ENCODE measurements at places on chromosomes 3 and 15. TPM values are rescaled to one million over a fixed set of nuclear protein-coding genes. Genes with fewer than 3 reads are reported as not detected.

- H3K36me3 ChIP-seq: no peaks in the 10 kb centered on the region
- no peak overlapping the region for H3K4me3 ChIP-seq
- no peak for DNase-seq
- peaks cover 10% of the 10 kb centered on the region for H3K4me1 ChIP-seq
- peaks cover 2% of the 10 kb centered on the region for H3K27me3 ChIP-seq
Observed at GRCh38 chr3:181724192-181724965, 12.7 kb downstream of the SOX2 start.

- peaks cover 2% of the 10 kb centered on the region for H3K4me1 ChIP-seq
- no peak for DNase-seq
- peaks cover 78% of the 10 kb centered on the region for H3K36me3 ChIP-seq
- H3K27me3 ChIP-seq: no peaks in the 10 kb centered on the region
Observed at GRCh38 chr3:50622881-50623280, 5.9 kb downstream of the MAPKAPK3 start.

DNA sequence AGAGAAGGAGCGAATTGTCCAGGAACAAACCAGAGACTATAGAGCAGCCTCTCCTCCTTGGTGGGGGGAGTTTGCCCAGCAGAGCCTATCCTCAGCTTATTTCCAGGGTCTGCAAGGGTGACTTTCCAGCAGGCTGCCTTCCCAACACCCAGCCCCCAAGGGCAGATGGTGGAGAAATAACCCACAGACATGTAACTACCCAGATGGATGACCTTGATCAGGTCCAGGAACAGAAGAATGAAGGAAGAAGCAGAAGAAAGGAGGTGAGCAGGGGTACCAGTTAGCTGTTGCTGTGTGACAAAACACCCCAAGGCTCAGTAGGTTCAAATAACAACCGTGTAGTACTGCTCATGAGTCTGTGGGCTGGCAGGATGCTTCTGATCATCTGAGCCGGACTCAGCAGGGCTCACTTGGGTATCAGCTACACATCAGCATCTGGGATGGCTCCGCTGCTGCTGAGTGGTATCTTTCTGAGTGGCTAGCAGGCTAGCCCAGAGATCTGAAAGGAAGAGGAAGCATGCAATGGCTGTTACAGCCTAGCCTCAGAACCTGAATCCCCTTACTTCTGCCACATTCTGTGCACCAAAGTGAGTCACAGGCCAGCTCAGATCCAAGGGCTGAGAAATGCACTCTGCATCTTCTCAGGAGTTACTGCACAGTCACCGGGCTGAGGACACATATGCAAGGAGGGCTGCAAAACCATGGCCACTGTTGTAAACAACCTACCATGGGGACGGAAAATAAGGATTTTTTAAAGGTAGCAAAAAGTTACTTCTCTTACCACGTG is 22.2 kb upstream of the TXNRD3 start:
- no peaks in the 10 kb centered on the region for H3K36me3 ChIP-seq
- no peak overlapping the region for H3K27ac ChIP-seq
- no peak for DNase-seq
- no peak overlapping the region for H3K4me3 ChIP-seq
- peaks cover 2% of the 10 kb centered on the region for H3K27me3 ChIP-seq

DNA sequence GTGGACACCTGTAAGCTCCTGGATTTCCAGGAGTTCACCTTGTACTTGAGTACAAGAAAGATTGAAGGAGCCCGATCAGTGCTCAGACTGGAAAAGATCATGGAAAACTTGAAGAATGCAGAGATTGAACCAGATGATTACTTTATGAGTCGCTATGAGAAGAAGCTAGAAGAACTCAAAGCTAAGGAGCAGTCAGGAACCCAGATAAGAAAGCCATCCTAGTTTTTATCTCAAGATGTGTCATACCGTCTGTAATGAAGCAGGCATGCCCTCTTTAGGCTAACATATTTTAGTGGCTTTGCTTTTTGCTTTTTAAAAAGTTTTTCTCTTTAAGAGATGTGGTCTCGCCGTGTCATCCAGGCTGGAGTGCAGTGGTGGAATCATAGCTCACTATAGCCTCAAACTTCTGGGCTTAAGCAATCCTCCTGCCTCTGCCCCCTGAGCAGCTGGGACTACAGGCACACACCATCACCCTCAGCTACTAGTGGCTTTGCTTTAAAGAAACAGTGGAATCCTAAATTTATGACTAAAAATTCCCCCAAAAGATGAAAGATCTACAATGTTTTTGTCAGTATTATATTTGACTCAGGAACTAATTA is 28.1 kb downstream of the EXOG start:
- no peaks in the 10 kb centered on the region for H3K4me1 ChIP-seq
- H3K36me3 ChIP-seq: peaks cover 4% of the 10 kb centered on the region
- no peak for DNase-seq
- no peak overlapping the region for H3K4me3 ChIP-seq
- H3K27ac ChIP-seq: no peak overlapping the region
- no peaks in the 10 kb centered on the region for H3K27me3 ChIP-seq

DNA sequence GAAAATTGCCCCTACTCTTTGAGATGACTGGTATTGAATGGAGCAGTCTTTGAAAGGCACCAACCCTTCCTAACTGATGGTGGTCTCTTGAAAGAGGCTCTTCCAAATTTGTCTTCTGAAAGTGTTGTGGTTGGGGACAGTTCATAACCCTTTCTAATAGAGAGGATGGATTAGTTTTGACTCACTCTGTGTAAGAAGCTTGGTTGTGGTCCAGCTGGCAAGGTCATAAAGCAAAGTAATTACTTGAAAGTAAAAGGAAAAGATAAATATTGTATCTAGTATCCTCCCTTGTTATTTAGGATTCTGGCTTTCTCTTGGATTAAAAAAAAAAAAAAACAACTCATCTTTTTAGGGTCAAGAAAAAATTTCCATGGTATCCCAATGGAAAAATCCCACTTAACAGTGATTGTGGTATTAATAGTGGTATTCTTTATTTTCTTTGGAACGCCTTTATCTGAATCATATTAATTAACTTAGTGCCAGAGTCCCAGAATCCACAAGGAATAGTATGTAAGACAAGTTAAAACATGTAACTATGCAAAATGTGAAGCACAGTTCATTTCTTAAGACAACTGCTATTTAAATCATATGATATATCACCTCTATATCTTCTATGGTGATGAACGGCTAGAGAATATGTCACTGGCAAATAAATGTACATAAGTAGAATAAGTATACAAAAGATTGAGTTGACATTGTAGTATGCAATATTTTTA is 469.3 kb upstream of the CDIN1 start:
- no peak overlapping the region for H3K27ac ChIP-seq
- H3K27me3 ChIP-seq: no peaks in the 10 kb centered on the region
- no peak overlapping the region for H3K4me3 ChIP-seq

DNA sequence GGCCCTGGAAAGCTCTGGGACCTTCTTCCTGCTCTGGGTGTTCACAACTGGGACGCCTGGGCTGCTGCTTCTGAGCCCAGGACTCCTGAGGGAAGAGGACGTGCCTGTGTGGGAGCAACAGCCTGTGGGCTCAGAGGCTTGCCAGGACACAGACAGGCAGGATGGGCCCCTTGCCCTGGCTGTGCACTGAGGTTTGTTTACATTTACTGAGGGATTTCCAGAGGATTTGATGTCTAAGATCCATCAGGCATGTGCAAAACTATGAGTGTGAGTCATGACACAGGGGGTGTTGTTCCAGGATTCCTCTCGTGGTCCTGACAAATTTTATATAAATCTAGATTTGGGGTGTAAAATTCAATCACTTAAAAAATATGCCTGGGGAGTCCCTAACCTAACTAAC is 10.6 kb downstream of the CCR9 start:
- no peaks in the 10 kb centered on the region for H3K27me3 ChIP-seq
- no peak for DNase-seq
- H3K4me1 ChIP-seq: peaks cover 3% of the 10 kb centered on the region
- H3K4me3 ChIP-seq: no peak overlapping the region

DNA sequence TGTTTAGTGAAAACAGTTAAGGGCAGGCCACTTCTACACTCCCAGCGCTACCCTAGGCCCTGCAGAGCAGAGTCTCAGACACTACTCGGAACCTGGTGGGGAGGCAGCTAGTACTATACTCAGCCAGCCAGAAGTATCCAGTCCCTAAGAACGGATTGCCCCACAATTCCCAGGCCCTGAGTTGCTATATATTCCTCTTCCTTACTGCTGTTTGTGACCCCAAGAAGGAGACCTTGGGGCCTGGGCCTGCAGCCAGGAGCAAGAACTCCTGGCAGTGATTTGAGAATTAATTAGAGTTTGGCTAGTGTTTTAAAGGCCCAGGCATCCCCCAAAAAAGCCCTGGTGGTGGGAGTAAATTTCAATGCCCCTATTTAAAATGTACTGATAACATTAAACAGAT is 87.7 kb downstream of the RBPMS2 start:
- H3K4me1 ChIP-seq: no peaks in the 10 kb centered on the region
- H3K4me3 ChIP-seq: no peak overlapping the region
- no peaks in the 10 kb centered on the region for H3K27me3 ChIP-seq

DNA sequence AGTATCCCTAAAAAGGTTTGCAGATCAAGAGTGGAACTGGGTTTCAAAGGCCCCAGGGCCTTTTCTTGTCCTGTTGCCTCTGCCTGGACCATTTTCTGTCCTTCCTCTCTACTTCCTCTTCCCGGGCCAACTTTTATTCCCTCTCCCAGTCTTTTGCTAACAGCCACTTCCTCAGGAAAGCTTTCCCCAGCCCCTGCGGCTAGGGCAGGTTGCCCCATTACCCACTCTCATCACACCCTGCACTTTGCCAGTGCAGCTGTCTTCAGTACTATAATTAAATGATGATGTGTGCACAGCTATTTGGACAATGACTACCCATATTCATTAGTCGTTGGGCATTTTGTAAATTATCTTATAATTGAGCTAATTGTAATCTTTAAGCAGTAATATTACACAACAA is 150.5 kb upstream of the THBS1 start:
- no peak overlapping the region for H3K4me3 ChIP-seq
- H3K27me3 ChIP-seq: no peaks in the 10 kb centered on the region
- peaks cover 8% of the 10 kb centered on the region for H3K4me1 ChIP-seq
- no peaks in the 10 kb centered on the region for H3K36me3 ChIP-seq

GRCh38 chr15:86481720-86482119 is 402.0 kb downstream of the AGBL1 start:
- H3K27ac ChIP-seq: no peak overlapping the region
- H3K4me3 ChIP-seq: no peak overlapping the region
- H3K27me3 ChIP-seq: no peaks in the 10 kb centered on the region
- no peaks in the 10 kb centered on the region for H3K4me1 ChIP-seq
- DNase-seq: no peak
- H3K36me3 ChIP-seq: no peaks in the 10 kb centered on the region

- H3K4me1 ChIP-seq: no peaks in the 10 kb centered on the region
- H3K27me3 ChIP-seq: no peaks in the 10 kb centered on the region
- H3K27ac ChIP-seq: no peak overlapping the region
- H3K36me3 ChIP-seq: no peaks in the 10 kb centered on the region
- H3K4me3 ChIP-seq: no peak overlapping the region
Observed at GRCh38 chr3:181935915-181936314, 224.2 kb downstream of the SOX2 start.

DNA sequence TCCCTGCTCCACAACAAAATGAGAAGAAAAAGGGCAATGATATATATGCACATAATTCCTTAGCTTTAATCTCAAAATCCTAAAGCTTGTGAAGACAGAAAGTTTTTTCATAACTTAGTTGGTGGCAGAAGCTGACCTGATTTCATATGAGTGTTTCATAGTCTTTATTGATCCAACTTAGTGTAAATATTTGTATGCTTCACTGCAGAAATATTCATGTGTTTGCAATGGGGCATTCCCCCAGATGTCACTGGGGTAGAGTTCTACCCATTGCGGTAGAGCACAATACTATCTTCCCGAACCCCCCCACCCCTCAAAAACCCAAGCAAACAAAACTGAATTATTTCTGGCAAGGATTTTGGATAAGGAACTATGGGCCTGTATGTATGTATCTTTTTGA is 221.2 kb downstream of the THRB start:
- no peak for DNase-seq
- H3K27ac ChIP-seq: no peak overlapping the region
- no peaks in the 10 kb centered on the region for H3K36me3 ChIP-seq
- no peak overlapping the region for H3K4me3 ChIP-seq

- H3K27ac ChIP-seq: no peak overlapping the region
- no peak overlapping the region for H3K4me3 ChIP-seq
- no peaks in the 10 kb centered on the region for H3K4me1 ChIP-seq
- no peaks in the 10 kb centered on the region for H3K27me3 ChIP-seq
- no peaks in the 10 kb centered on the region for H3K36me3 ChIP-seq
- DNase-seq: no peak
Observed at GRCh38 chr3:96209699-96210098, 604.7 kb upstream of the EPHA6 start.

GRCh38 chr3:62817678-62818077 is 57.5 kb downstream of the CADPS start:
- DNase-seq: no peak
- no peaks in the 10 kb centered on the region for H3K27me3 ChIP-seq
- no peaks in the 10 kb centered on the region for H3K36me3 ChIP-seq
- no peak overlapping the region for H3K27ac ChIP-seq

DNA sequence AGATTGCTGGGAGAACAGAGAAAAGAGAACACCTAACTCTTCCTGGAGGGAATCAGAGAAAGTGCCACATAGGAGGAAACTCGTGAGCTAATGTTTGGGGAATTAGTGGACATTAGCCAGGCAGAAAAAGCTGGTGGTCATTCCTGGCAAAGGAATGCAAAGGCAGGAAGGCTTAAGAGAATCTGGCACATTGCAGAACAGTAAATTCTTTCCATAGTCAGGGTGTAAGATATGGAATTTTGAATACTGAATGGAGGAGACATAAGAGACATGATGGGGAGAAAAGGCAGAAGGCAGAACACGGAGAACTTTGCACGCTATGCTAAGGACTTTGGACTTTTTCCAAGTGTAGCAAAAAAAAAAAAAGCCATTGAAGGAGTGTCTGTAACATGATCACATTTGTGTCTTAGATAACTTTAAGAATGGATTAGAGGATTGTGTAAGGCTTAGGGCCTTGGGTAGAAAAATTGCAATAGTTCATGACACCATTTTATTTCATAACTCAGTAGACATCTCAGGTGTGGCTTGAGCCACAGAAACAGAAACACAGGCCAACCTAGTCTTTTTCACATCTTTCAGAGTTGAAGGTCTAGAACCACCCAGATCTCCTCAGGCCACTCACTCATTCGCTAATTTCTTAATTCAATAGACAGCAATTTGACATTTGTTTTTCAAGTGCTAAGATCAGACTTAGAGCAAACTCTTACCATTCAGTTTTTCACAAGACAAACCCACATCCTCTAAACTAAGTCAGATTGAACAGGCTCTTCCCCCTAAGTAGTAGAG is 31.2 kb upstream of the CCDC80 start:
- no peak overlapping the region for H3K4me3 ChIP-seq
- no peak for DNase-seq
- H3K27me3 ChIP-seq: no peaks in the 10 kb centered on the region

- no peak overlapping the region for H3K4me3 ChIP-seq
- no peak for DNase-seq
- H3K27ac ChIP-seq: no peak overlapping the region
- no peaks in the 10 kb centered on the region for H3K36me3 ChIP-seq
Observed at GRCh38 chr3:159892171-159892795, 96.4 kb upstream of the IL12A start.

- H3K27me3 ChIP-seq: no peaks in the 10 kb centered on the region
- H3K4me3 ChIP-seq: no peak overlapping the region
- H3K27ac ChIP-seq: no peak overlapping the region
- no peaks in the 10 kb centered on the region for H3K4me1 ChIP-seq
Observed at GRCh38 chr3:114035896-114036295, 20.4 kb downstream of the CCDC191 start.

IGSF10 gene
- polyA plus RNA-seq: not detected

GASK1A gene
- 0.45 TPM for polyA plus RNA-seq

GPR160 gene
- polyA plus RNA-seq: 48.6 TPM

PFN2 gene
- 27.3 TPM for polyA plus RNA-seq

MAPK6 gene
- polyA plus RNA-seq: 26.6 TPM

EXD1 gene
- not detected for polyA plus RNA-seq

SAMD7 gene
- polyA plus RNA-seq: not detected

TGM5 gene
- 0.03 TPM for polyA plus RNA-seq

TMC3 gene
- polyA plus RNA-seq: not detected

PEX5L gene
- 0.07 TPM for polyA plus RNA-seq
